ENCODE measurements at places on chromosomes 12 and 14.
A peak's percentile ranks its signal among the peaks of the same experiment; 100 is the strongest.

- DNase-seq = peak; percentile 85
These were observed 31.3 kb upstream of the SMUG1 start for GRCh38 chr12:54220092-54220557.

DNA sequence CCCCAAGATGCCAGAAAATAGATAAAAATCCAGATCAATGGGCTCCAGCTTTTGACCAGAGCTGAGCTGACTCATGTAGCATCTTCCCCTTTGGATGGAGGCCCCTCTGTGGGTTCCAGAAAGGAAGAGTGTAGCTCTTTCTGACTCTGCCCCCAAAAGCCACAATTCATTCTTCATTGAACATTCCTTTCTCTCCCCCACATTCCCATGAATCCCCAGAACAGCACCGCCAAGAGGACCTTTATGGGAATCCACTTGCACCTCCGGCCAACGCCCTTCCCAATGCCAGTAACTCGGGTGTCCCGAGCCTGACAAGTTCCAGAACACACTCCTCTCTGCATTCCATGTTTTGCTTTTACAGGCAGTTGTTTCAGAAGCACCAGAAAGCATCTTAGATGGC is 210.6 kb upstream of the DIO3 start:
- no peak for DNase-seq

DNA sequence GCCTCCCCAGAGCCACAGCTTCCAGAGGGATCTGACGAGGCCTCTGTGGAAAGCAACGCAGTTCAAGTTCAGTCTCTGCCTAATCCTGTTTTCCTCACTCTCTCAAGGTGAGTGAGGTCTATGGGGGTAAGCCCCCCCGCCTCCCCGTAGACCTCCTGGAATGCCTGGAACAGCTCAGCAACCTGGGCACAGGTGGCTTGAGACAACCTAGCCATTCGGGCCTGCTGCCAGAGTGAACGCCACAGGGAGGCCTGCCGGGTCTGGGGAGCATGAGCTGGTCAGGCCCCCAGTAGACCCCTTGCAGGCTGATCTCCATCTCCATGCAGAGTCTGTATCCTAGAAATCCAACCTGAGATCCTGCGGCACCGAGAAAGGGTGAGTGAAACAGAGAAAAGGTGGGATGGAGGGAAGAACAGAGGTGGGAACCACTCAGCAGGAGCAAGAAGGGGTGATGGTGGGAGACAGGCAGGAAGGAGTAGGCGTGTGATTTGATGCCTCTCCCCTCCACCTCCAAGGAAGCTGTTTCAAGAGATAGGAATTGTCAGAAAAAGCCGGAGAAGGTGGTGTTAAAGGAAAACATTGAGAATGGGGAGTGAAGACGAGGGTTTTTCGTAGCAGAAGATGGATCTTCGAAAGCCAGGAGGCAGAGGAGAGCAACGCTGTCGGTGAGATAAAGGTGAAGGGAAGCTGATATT is 123.1 kb upstream of the PRMT8 start:
- DNase-seq = no peak

DNA sequence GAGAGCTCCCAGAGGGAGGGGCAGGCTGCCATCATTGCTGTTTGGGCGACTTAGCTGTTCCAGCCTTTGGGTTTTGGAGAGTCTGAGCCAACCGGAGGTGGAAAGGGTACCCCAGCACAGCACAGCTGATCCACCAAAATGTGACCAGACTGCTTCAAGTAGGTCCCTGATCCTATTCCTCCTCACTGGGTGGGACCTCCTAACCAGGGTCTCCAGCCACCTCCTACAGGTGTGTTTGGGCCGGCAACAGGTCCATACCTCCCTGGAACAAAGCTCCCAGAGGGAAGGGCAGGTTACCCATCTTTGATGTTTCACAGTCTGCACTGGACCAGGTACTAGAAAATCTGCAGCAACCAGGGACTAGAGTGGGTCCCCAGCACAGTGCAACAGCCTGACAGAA is 53.8 kb downstream of the CAND1 start:
- no peak for DNase-seq

DNA sequence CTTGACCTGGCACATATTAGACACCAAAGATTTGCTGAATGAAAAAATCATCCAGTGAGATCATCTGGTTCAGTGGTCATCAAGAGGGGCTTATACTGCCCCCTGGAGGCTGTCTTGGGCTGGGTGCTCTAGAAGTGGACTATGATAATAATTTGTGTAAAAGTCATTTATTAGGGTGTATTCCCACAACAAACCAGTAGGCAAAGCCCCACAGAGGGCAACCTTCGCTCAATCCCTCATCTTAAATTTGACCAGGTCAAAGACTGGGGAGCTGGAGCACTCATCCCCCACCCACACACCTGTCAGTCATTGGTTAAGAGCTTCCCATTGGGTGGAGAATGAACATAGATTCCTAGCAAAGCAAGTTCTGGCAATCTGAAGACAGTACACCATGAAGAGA is 20.0 kb upstream of the FICD start:
- peak; percentile 68 for DNase-seq

DNA sequence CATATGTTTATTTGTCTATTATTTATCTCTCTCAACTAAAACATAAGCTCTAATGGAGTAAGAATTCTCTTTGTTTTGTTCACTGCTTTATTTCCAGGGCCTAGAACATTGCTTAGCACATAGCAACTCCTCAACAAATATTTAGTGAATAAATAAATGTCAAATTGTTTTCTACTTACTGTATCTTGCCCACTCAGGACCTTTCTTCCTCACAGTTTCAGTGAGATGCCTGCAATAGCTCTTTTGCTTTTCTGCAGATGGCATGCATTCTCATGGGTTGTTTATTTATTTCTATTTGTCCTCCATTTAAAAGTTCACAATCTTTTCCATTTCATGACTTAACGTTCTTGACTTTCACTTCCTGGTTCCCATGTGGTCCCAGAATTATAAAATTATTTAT is 94.9 kb upstream of the TTC7B start:
- no peak for DNase-seq

- DNase-seq = no peak
These were observed 8.2 kb downstream of the NOC4L start for GRCh38 chr12:132152411-132152821.

DNA sequence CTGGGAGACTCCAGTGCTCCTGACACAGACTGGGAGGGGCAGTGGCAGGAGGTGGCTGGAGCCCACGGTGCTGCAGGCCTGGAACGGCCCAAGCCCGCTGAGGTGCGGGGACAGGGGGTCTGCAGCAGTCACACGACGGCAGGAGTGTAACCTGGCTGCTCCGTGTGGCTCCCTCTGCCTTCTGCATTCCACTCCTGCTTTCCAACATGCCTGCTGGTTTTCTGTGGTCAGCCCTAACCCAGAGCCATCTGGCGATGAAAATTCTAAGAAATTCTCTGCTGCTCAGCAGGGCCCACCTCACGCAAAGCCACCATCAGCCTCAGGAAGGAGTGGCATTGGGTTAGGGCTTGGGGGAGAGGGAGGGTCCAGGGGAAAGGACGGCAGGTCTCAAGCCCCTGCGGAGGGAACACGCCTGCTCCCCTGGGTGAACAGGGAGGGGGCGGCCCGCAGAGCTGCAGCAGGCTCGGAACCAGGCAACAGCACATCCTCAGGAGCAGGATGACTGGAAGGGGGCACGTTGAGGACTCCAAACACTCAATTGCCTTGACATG is 5.0 kb upstream of the FBRSL1 start:
- no peak for DNase-seq

DNA sequence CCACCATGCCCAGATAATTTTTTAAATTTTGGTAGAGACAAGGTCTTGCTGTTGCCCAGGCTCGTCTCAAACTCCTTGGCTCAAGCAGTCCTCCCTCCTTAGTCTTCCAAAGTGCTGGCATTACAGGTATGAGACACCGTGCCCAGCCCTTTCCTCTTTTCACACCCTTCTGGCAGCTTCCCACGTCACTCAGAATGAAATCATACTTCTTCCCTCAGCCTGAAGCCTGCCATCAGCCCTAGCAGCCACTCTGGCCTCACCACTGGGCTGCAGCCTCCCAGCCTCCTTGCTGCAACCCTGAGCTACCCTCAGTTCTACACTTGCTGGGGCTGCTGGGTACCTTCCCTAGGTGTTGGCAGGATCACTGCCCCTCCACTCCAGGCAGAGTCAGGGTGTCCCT is 18.2 kb downstream of the ANKRD9 start:
- DNase-seq = no peak

- DNase-seq = no peak
These were observed 649.0 kb upstream of the SEL1L start for GRCh38 chr14:82182646-82183045.

GRCh38 chr12:2185751-2186341 is 133.1 kb downstream of the CACNA1C start:
- DNase-seq = no peak

DNA sequence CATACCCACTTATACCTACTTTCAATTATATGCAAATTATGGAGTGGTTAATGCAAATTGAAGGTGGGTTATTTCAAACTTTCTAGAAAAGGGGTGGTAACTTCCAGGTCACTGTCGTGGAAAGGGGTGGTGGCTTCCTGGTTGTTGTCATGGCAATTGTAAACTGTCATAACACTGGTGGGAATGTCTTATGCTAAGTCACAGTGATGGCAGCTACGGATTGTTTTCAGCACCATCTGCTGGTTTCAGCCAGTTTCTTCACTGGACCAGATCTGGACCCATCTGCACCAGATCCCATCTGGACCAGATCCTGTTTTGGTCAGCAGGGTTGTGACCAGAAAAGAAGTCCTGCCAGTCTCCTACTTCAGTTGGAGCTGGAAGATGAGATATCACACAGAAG is 1469.3 kb downstream of the AACS start:
- no peak for DNase-seq

GRCh38 chr12:132154341-132154761 is 10.1 kb downstream of the NOC4L start:
- DNase-seq = no peak

GRCh38 chr12:46144433-46144832 is 124.4 kb downstream of the SLC38A1 start:
- DNase-seq = no peak

DNA sequence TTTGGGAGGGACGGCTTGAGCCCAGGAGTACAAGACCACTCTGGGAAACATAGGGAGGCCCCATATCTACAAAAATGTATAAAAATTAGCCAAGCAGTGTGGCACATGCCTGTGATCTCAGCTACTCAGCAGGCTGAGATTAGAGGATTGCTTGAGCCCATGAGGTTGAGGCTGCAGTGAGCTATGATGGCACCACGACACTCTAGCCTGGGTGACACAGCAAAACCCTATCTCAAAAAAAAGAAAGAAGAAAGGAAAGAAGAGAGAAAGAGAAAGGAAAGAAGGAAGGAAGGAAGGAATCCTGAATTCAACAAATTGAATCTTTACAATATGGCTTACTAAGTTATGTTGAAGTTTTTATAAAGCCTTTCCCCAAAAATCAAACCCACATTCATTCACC is 2.1 kb downstream of the KIF21A start:
- no peak for DNase-seq

DNA sequence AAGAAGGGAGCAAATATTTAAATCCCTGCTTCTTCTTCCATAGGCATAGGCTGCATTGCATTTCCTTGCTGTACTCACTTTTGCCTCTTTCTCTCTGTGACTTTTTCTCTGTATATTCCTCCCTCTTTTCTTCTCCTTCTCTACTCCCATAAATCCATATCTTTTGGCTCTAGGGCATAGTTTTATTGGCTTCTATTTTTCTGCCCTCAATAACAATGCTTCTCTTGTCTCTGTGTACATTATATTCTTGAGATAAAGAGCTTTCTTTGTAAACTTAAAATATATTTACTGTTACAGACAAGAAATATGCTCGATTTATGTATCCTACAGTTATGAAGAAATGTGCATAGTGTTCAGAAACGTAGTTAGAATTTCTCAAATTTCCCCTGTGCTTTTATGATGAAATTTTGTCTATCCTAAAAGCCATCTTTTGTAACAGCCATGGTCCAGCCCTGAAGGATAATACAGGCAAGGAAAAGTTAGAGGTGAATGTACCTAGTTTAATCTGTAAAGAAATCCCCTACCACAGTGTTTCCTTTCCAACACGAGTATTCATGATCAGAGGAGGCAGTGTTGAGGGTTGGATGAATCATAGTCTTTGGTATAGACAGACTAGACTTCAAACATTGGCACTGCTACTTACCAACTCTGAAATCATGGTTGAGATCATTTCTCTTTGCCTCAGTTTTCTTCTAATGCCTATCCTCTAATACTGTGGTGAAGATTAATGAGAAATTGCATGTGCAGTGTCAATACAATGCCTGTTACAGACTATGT is 173.3 kb upstream of the FAR2 start:
- no peak for DNase-seq

DNA sequence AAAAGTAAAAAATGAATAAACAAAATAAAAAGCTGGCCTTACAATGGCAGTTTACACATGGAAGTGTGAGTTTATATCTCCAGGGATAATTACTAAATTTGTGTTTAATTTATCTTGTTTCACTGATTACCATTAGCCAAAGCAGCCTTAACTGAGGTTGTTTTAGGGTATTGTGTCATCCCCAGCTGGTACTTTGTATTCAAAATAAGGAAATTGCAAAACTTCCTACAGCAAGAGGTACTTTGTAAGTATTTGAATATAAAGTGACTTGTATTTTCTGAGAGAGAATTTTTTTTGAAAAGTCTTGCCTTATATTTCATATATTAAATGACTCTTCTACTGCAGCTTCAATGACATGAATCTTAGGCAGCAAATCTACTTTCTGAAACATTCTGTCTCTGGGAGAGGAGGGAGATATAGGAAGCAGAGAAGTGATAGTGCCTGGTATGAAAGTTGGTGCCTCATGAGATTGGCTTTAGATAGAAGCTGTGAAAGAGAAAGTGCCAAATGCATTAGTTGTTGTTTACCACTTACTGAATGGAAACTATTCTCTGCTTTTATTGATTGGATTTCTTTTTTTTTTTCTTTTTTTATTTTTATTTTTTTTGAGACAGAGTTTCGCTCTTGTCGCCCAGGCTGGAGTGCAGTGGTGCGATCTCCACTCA is 6.7 kb downstream of the FNTB start:
- DNase-seq = peak; percentile 75

DNA sequence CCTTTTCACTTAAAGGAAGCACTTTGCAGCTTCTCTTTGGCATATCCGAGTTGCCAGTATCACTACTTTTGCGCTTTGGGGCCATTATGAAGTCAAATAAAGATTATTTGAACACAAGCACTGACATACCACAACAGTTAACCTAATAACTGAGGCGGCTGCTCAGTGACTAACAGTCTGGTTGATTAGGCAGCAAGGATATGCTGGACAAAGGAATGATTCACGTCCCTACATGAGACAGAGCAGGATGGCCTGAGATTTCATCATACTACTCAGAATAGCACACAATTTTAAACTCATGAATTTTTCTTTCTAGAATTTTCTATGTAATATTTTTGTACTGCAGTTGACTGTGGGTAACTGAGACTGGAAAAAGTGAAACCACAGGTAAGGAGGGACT is 56.9 kb upstream of the E2F7 start:
- no peak for DNase-seq

DNA sequence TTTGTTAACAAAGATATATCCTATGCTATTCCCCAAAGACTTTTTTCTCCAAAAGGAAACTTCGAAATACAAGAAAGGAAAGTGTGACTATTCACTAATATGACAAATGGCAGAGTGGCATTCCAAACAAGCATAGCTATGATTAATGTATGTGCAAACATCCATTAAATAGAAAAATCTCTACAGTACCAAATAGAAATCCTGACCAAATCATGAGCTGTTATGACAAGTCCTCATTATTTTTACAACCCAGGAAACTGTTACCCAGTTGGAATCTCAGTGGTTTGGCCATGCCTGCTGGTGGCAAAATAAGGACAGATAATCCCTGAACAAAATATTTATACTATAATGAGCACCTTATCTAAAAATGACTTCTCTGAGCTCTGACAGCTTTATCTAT is 202.1 kb downstream of the SEC23A start:
- no peak for DNase-seq

Data from NB4 (cell line).